ENCODE measurements at places on chromosomes 7 and 10. TPM values are rescaled to one million over a fixed set of nuclear protein-coding genes. Genes with fewer than 3 reads are reported as not detected.

Gene AKR1B1
- total RNA-seq, result 2,586 TPM

Gene SLC18A2
- not detected for total RNA-seq

Gene GDI2
- 275 TPM for total RNA-seq

Gene GIMAP4
- total RNA-seq, result not detected

Measured in A549 treated with Mapracorat at 1 μM for 4 hours (cell line).